Transverse colon (tissue), 4 donors: ENCODE measurements at places on chromosomes 5 and 9. TPM values are rescaled to one million over a fixed set of nuclear protein-coding genes. Genes with fewer than 3 reads are reported as not detected.

DNA sequence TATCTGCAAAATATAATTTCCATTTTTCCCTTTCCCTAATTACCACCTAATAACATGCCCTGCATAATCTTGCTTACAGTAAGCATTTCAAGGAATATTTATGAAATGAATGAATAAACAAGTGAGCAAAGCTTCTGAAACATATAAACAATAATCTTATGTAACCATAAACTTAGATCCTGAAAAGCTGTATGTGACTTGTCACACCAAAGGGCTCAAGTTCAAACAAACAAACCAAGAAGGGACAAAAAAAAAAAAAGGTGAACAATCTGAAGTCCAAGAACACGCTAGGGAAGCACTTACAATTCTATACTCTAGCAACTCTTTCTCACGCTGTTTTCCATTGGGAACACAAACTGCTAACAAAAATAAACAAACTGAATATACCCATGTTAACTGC lies 36.3 kb downstream of the PLPP1 start:
- no peak overlapping the region for H3K4me3 ChIP-seq
- DNase-seq: no peak
- peaks cover 19% of the 10 kb centered on the region for H3K4me1 ChIP-seq
- H3K27ac ChIP-seq: no peak overlapping the region
- no peaks in the 10 kb centered on the region for H3K27me3 ChIP-seq

- H3K4me1 ChIP-seq: peaks cover 11% of the 10 kb centered on the region
- no peaks in the 10 kb centered on the region for H3K27me3 ChIP-seq
- H3K36me3 ChIP-seq: no peaks in the 10 kb centered on the region
- H3K4me3 ChIP-seq: no peak overlapping the region
- H3K27ac ChIP-seq: no peak overlapping the region
These were observed 60.9 kb upstream of the PIP5K1B start for GRCh38 chr9:68643901-68644809.

GRCh38 chr5:24644761-24645160 lies at the start of gene CDH10:
Gene CDH10 (minus strand): TSS chr5:24644978. CDS start chr5:24593490, 51,488 bp downstream.
- DNase-seq: no peak
- H3K4me1 ChIP-seq: no peaks in the 10 kb centered on the region
- no peaks in the 10 kb centered on the region for H3K36me3 ChIP-seq
- H3K27ac ChIP-seq: no peak within 1 kb of the TSS
- H3K27me3 ChIP-seq: no peaks in the 10 kb centered on the region

DNA sequence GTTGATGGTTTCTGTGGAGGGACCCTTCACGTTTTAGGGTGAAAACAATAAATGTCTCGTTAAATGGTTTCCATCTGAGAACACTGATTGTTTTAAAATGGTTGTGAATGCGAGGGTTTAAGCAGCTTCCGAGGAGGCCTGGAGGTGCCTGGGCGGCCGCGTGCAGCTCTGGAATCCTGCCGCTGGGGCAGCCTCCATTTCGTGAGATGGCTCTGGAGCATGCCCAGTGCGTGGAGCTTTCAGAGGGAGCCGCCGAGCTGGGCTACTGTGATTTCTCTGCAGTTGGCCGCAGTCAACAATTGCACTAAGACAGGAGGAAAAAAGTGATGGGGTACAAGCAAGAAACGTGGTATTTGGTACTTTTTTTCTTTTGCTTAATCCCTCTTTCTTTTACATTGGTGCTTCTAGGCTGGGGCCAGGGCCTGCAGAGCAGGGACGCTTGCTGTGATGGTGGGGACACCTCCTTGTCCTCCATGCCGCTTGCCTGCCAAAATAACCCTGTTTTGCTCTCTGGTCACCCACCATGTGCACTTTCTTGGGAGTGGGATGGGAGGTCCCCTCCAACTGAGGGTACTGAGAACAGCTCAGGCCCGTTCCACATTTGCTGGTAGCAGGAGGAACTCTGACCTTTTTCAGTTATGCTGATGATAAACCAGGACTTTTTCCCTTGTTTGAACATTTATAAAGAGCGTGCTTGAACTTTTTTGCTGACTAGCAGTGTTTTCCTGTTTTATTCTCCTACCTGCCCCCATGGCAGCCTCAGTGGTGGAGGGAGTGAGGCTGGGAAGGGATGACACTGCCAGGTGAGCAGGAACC lies 47.1 kb downstream of the EHMT1 start:
- no peak overlapping the region for H3K4me3 ChIP-seq
- H3K4me1 ChIP-seq: peaks cover 26% of the 10 kb centered on the region

DNA sequence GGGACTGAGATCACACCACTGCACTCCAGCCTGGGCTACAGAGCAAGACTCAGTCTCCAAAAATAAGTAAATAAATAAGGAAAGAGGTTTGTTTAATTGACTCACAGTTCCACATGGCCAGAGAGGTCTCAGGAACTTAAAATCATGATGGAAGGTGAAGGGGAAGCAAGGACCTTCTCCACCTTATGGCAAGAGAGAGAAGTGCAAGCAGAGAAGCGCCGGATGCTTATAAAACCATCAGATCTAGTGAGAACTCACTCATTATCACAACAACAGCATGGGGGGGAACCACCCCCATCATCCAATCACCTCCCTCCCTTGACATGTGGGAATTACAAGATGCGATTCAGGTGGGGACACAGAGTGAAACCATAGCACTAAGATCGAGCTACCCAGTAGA lies 22.8 kb upstream of the RGMB start:
- no peak overlapping the region for H3K4me3 ChIP-seq
- no peaks in the 10 kb centered on the region for H3K36me3 ChIP-seq
- no peak overlapping the region for H3K27ac ChIP-seq
- DNase-seq: no peak
- no peaks in the 10 kb centered on the region for H3K27me3 ChIP-seq

GRCh38 chr5:77748160-77748559 lies 28.0 kb downstream of the TBCA start:
- H3K27ac ChIP-seq: no peak overlapping the region
- DNase-seq: no peak
- H3K4me1 ChIP-seq: no peaks in the 10 kb centered on the region
- H3K36me3 ChIP-seq: no peaks in the 10 kb centered on the region
- H3K4me3 ChIP-seq: no peak overlapping the region
- no peaks in the 10 kb centered on the region for H3K27me3 ChIP-seq

DNA sequence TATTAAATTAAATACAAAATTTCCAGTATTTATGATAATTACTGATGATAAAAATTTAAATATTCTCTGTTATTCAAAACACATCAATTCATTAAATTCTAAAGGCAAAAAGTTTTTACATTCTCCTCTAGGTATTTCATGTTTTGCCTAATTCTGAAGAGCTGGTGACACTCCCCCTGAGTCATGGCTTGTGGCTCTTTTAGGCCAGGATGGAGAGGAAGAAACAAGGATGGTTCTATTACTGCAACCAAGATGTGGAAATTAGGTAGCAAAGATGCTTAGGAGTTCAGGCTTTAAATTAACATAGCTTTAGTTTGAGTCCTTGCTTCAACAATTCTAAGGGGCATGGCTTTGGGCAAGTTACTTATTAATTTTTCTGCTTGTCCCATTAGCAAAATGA lies 1295.8 kb downstream of the EFNA5 start:
- H3K36me3 ChIP-seq: no peaks in the 10 kb centered on the region
- no peak overlapping the region for H3K4me3 ChIP-seq
- H3K4me1 ChIP-seq: no peaks in the 10 kb centered on the region
- H3K27me3 ChIP-seq: no peaks in the 10 kb centered on the region
- DNase-seq: no peak
- H3K27ac ChIP-seq: no peak overlapping the region

- peaks cover 8% of the 10 kb centered on the region for H3K27me3 ChIP-seq
- no peak overlapping the region for H3K27ac ChIP-seq
- H3K4me3 ChIP-seq: no peak overlapping the region
- no peaks in the 10 kb centered on the region for H3K4me1 ChIP-seq
These were observed 6.4 kb upstream of the ABLIM3 start for GRCh38 chr5:149134778-149135500.

DNA sequence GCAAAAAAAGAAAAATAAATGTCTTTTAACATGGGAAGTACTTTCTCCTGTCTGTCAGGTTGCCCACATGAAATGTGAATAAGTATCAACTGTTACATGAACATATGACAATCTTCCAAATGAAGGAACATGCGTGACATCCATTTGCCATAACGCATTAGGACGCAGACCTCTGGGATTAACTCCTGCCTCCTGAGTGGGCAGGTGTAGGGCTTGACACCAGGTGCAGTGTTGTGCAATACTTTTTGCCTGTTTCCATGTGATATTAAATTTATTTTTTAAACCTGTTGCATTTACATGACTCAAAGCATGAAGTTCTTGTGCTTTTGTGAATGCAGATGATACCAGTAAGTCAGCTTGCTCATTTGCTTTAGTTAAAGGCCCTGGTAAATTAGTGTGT lies 8.7 kb upstream of the TMEM141 start:
- no peaks in the 10 kb centered on the region for H3K27me3 ChIP-seq
- H3K36me3 ChIP-seq: no peaks in the 10 kb centered on the region
- no peak for DNase-seq
- H3K4me1 ChIP-seq: peaks cover 3% of the 10 kb centered on the region
- H3K27ac ChIP-seq: no peak overlapping the region

DNA sequence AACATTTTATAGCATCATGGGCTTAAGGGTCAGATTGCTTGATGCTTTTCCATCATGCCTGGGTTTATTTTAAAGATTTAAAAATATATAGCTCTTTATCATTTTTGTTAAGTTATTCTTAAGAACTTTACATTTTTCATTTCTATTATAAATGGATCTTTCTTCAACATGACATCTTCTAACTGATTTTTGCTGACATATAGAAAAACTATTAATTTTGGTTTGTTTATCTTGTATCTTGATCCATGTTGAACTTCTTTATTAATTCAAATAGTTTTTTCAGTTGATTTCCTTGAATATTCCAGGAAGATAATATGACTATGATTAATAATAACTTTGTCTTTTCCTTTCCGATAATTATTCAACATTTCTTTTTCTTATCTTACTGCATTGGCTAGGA lies 237.9 kb upstream of the CLINT1 start:
- no peaks in the 10 kb centered on the region for H3K27me3 ChIP-seq
- no peak overlapping the region for H3K27ac ChIP-seq
- no peak overlapping the region for H3K4me3 ChIP-seq
- no peaks in the 10 kb centered on the region for H3K4me1 ChIP-seq
- no peak for DNase-seq

Gene RALGDS
- total RNA-seq: 233 TPM

Gene ARL14EPL
- not detected for total RNA-seq

Gene PCDHB12
- total RNA-seq: 1.4 TPM
